ENCODE measurements at places on chromosomes 6 and 20.
A peak's percentile ranks its signal among the peaks of the same experiment; 100 is the strongest.

GRCh38 chr6:169720207-169720855, 4.0 kb downstream of the PHF10 start:
- DNase-seq: no peak

GRCh38 chr20:57514273-57514751, 10.6 kb downstream of the CTCFL start:
- peak; percentile 12 for DNase-seq

DNA sequence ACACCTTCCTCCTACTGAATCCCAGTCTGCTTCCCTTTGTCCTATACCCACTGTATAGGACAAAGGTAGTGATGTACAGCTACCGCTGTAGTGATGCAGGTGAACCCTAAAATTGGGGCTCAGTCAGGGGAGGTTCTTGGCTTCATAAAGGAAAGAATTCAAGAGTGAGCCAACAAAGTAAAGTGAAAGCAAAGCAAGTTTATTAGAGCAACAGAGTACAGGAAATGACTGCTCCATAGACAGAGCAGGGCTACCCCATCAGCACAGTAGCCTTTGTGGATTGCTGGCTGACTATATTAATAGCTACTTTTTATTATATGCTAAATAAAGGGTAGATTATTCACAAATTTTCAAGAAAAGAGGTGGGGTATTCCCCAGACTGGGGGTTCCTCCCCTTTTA, 3.3 kb upstream of the C20orf202 start:
- DNase-seq: no peak

GRCh38 chr20:51953731-51954340, 151.5 kb upstream of the SALL4 start:
- no peak for DNase-seq

DNA sequence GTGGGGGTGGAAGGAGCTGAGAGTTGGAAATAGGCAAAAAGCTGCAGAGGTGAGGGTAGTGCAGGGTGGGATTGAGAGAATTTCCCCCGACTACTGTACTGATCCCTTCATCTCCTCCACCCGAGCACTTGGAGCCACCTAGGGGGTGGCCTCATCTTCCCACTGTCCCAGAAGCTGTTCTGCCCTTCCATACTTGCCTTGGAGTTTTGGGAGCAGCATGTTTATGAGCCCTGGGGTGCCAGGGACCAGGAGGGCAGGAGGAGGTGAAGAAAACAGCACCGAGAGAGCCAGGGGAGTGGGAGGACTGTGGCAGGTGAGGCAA, 34.0 kb upstream of the HLA-A start:
- DNase-seq: no peak

GRCh38 chr6:255041-255750, 37.1 kb upstream of the DUSP22 start:
- DNase-seq: no peak

DNA sequence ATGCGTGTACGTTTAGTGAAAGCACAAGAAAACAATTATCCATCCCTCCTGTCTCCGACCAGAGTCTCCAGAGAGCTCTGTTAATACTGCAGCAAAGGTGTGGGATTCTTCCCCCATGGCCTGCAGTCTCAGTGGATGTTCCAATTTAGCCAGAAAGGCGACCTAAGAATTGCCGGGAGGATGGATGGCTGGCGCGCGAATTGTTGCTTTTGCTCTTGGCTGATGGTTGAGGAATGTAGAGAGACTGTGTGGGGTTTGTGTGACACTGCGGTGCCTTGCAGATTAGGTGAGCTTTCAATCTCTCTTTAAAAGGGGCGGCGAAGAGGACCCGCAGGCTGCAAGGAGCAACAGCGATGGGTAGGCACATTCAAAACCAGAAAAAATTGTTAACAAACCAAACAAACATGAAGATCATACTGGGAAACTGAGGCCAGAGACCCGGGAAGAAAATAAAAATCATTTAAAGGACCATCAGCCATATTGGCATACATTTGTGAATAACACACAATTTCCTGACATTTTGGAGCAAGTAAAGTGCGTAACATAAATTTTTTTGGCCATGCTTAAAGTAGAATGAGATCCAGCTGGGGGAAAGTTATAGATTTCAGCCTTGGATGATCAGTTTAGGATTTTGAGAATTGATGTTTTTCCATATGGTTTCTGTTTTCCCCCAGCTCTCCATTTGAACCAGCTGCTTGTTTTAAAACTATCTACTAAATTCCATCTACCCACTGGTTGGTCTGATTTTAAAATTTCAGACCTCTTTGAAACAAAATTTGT, 46.3 kb downstream of the GNAS start:
- DNase-seq: no peak

- DNase-seq: peak; percentile 13
Measured at GRCh38 chr20:56957737-56958553, 308.5 kb downstream of the BMP7 start.

GRCh38 chr20:46694484-46694883, 5.2 kb upstream of the TP53RK start:
- peak; percentile 37 for DNase-seq

GRCh38 chr20:41418031-41418430, 51.4 kb upstream of the EMILIN3 start:
- no peak for DNase-seq

- DNase-seq: no peak
Measured at GRCh38 chr6:7143476-7143974, 35.8 kb downstream of the RREB1 start.

- DNase-seq: no peak
Measured at GRCh38 chr20:63703976-63704748, 3.6 kb downstream of the ARFRP1 start.

- DNase-seq: no peak
Measured at GRCh38 chr20:22008456-22008855, 303.0 kb downstream of the PAX1 start.

- DNase-seq: no peak
Measured at GRCh38 chr6:14126191-14126590, 8.6 kb downstream of the CD83 start.

- peak; percentile 40 for DNase-seq
Measured at GRCh38 chr6:6695625-6696276, 107.2 kb downstream of the LY86 start.

DNA sequence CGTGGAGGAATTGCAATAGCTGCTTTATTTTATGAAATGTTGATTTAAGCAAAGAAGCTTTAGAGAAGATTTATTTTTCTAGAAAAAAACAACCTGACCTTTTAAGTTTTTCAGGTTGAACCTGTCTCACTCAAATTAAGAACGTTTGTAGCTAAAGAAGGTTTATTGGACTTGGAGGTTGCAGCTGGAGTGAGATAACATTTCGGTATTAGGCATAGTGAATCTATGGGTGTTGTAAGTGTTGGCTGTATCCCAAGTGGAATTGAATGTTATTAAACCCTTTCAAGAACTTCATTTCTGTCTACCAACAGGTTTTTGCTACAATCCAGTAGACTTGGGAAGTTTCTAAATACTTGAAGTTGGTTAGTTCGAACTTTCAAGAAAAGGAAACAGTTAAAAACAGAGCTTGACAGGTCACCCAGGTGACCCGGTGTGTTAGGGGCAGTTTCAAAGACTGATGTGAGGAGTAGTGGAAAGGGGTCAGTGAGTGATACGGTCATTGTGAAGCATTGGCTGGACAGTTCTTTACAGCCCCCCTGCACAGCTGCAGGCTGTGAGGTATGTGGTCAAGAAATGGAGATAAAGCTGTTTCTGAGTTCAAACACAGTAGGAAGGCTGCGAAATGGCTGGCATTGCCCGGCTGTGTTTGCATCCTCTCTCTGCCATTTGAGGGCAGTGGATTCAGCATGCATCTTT, 2.4 kb upstream of the TBCC start:
- no peak for DNase-seq

GRCh38 chr20:64119681-64120341, 12.4 kb upstream of the NPBWR2 start:
- DNase-seq: no peak

GRCh38 chr20:32971703-32972161, 32.5 kb downstream of the SUN5 start:
- no peak for DNase-seq

DNA sequence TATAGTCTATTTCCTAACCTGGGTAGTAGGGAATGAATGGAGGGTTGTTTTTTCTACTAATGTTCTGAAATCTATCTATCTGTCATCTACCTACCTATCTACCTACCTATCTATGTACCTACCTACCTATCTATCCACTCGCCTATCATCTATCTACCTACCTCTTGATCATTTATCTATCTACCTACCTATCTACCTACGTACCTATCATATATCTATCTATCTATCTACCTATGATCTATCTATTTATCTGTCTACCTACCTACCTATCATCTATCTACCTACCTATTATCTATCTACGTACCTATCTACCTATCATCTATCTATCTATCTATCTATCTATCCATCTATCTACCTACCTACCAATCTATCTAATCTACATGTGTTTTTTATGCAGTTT, 62.5 kb upstream of the PHACTR1 start:
- no peak for DNase-seq

GRCh38 chr20:53036992-53037391, 64.8 kb downstream of the TSHZ2 start:
- no peak for DNase-seq

DNA sequence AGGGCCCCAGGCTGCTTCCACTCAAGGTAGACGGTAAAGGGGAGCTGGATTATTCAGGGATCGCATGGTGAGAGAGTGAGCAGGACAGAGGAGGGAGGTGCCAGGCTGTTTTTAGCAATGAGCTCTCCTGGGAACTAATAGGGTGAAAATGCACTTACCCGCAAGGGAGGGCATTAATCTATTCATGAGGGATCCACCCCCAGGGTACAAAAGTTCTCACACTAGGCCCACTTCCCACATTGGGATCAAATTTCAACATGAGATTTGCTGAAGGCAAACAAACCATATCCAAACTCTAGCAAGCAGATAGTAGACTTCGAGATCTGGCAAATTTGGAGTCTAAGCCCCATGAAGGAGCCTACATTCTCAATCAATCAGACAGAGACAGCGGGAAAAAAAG, 408.6 kb downstream of the RNF144B start:
- no peak for DNase-seq

GRCh38 chr20:25340380-25340779, 50.3 kb downstream of the ABHD12 start:
- DNase-seq: no peak

- DNase-seq: no peak
Measured at GRCh38 chr6:89574910-89575561, 63.5 kb downstream of the LYRM2 start.

- peak; percentile 39 for DNase-seq
Measured at GRCh38 chr20:45857882-45858216, 435 bp downstream of the ZSWIM3 start.

DNA sequence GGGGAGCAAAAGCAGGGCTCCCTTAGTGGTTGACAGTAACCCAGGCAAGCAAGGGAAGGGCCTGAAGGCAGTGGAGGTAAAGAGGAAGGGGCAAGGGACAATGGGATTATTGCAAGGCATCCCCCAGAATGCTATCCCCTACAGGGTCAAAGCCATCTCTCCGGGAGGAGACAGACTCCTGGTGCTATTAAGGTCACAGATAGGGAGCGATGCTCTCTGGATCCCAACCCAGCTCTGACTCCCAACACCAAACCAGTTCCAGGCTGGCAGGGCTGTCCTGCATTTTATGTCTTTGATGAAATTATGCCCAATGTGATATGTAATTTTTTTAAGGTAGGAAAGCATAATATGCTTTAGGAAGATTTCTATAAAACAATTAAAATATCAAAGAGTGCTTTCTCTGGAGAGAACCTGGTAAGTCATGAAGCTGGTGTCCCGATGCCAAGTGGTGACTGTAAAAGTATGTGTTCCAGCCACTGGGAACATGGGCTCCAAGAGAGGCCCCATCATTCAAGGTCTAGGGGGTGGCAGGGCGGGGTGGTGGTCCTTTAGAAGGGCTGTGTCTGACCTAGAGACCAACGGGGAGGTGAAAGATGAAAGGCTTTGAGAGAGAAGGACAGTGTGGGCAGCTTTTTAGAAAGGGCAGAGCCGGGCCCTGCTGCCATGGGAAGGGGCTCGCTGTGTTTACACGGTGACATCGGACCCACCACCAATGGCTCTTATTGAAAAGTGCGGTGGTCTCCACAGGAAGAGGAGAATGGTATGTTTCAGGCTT, 276.5 kb downstream of the CDC5L start:
- no peak for DNase-seq

DNA sequence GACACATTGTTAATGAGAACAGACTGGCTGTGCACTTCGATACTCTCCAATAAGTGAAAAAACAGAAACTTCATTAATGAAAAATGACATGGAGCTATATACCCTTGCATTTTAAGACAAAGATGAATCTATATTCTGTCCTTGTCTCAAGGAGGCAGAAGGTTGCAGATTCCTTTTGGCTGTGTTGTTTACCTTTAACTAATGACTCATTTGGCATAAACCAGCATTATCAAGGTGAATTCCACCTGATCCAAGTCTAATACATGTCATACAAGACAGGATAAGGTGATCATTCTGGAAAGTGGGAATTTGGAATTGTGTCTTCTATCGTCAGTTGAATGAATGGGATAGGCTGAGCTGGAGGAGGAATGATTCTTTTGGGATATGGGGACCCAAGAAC, 192.9 kb downstream of the PLCB4 start:
- no peak for DNase-seq

GRCh38 chr20:21391972-21392352, 5.4 kb downstream of the NKX2-4 start:
- DNase-seq: no peak

DNA sequence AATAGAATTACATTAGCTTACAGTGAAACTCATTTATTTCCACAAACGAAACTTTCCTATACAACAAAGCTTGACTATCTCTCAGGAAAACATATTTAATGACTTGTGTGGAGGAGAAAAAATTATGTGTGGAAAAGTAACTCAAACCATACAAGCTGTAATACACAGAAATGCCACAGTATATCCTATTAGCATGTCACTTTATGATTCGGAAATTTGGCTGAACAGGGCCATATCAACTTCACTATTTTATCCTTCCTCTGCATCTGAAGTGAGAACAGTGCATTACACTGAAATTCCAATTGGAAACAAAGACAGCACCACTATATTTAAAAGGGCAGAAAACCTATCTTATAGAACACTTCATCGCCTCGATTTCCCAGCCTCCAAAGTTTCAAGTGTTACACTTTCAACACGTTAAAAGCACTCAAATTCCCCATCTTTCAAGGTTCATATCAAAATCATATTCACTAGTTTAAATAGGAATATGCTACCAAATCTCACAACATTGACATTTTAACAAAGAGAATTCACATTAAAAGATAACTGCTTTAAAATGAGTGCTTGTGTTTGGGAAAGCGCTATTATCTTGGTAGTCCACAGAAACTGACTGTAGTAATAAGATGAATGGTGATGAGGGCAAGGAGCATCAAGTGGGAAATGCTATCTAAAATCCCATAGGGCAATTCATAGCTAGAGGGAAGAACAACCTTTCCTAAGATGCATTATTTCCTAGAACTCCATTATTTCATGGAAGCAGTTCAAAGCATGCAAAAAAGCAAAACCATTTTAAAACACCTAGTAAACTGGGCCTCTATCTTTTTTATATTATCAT, 1.8 kb downstream of the REV3L start:
- no peak for DNase-seq

GRCh38 chr20:754904-755303, 13.4 kb downstream of the SLC52A3 start:
- DNase-seq: no peak

All from NCI-H446 treated with DMSO at 0.1 percent for 48 hours (cell line).